ENCODE measurements at places on chromosomes 5 and 9.

- DNase-seq: no peak
Measured at GRCh38 chr9:14563902-14564624, 129.2 kb downstream of the ZDHHC21 start.

DNA sequence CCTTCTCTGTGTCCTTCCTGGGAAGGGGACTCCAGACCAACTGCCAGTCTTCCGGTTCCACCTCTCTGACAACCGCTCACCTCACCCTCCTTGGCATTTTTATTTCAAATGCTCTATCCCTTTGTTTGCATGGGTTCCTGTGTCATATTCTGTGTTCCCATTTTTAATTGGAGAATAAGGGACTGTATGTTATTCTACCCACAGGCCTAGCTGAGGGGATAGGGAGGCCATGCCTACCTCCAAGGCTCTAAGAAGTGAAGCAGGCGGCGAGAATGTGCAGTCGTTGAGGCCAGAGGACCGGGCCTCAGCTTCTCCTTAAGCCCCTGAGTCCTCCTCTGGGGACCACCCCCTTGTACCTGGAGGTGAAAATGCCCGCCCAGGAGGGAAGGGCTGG lies 936 bp upstream of the WDR5 start:
- DNase-seq: no peak

DNA sequence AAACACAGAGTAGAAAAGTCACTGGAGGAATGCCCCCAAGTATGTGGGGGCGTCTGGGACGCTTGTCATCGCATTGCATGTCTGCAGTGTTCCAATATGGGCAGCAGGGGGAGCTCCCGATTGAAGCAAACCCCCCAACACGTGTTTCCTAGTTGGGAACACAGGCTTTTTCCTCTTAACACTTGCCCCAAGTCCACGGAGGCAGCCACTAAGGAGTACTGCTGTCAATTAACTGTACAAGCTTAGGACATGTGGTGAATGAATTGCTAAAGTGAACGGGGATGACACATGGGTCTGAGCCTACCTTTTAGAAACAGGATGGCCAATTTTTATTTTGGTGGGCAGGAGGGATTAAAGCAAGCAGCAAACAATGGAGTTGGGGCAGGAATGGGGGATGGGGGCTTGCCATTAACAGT lies 2.2 kb downstream of the GABRB2 start:
- peak; percentile 70 for DNase-seq

GRCh38 chr5:87121304-87122150 lies 146.2 kb upstream of the RASA1 start:
- no peak for DNase-seq

DNA sequence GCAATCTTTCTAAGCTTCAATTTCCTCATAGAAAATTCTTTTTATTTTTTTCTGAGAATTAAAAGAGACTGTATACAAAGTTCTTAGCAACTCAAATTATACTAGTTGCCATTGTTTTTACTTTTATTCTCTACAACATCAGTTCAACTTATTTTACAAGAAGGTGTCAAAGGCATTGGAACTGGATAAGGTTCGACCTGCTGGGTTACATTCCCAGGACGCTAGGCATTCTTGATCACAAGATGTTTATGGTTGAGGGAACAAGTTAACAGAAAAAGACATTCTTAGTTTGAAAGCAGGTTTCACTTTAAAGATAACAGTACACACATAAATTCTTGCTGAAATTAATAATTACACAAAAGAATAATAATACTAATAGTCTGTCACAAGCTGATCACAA lies 163.5 kb upstream of the SNX2 start:
- DNase-seq: no peak

DNA sequence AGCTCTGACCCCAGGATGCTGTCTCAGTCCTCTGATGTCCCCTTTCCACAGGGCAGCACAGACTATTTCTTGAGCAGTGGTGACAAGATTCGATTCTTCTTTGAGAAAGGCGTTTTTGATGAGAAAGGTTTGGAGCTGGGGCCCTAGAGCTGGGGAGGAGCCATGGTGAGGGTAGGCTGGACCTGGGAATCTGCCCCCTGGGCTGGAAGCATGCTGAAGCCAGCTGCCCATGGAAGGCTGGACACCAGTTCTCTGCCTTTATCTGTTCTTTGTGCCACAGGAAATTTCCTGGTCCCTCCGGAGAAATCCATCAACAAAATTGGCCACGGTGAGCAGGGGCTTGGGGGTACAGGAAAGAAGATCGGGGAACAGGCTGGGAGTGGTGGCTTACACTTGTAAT lies 12.9 kb downstream of the PHYHD1 start:
- no peak for DNase-seq

GRCh38 chr5:56803025-56803424 lies 12.3 kb upstream of the MAP3K1 start:
- no peak for DNase-seq

- no peak for DNase-seq
Measured at GRCh38 chr5:11955331-11955730, 51.1 kb upstream of the CTNND2 start.

DNA sequence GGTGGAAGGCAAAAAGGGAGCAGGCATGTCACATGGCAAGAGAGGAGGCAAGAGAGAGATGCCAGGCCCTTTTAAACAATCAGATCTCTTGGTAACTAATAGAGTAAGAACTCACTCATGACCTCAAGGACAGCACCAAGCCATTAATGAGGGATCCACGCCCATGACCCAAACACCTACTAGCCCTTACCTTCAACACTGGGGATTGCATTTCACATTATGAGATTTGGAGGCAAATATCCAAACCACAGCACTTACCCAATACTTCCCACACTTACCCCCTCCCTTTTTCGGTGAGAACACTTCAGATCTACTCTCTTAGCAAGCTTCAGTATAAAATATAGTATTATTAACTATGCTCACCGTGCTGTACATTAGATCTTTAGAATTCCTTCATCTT lies 41.9 kb downstream of the ZNF354A start:
- DNase-seq: no peak

- peak; percentile 65 for DNase-seq
Measured at GRCh38 chr5:56264417-56265025, 31.4 kb upstream of the ANKRD55 start.

DNA sequence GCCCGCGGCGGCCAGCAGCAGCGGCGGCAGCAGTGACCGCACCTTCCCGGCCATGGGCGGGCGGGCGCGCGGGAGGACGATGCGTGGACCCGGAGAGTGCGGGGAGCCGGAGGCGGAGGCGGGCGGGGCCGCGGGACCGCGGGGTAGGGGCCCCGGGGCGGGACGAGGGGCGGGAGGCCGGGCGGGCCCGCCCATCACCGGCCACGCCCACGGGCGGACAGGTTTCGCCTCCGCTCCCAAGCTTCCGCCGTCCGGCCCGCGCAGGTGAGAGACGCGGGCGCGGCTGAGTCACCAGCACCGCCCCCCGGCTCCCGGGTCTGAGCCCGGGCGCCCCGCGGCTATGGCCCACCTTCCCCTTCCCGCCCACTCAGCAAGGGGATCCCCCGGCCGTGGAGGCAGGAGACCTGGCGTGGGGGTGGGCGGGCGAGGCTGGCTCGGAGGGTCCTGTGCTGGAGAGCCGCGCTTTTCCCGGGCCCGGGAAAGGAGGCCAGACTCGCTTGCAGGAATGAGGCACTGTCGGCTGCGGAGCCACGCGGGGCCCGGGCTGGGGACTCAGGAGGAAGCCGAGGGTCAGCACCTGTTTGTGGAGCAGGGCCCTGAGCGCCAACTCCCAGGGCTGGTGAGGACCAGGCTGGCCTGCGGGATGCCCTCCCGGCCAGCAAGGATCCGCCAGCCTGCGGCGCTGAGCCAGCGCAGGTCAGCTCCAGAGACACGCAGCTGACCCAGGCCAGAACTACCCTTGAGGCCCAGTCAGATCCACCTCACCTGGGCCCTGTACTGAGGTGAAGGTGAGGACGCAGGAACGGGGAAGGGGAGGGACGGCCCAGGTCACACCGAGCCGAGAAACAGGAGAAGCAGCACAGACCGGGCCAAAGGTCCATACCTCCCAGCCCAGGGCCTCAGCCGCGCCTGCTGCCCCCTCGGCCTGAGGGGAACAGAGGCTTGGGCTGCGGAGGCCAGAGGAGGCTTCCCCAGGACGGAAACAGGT lies at the start of gene ENTPD2:
Gene ENTPD2, minus strand, starts transcription at position 118 of the 988 bp plus-strand sequence. Its CDS starts 64 bp downstream, at position 54.
- peak; percentile 56 for DNase-seq

DNA sequence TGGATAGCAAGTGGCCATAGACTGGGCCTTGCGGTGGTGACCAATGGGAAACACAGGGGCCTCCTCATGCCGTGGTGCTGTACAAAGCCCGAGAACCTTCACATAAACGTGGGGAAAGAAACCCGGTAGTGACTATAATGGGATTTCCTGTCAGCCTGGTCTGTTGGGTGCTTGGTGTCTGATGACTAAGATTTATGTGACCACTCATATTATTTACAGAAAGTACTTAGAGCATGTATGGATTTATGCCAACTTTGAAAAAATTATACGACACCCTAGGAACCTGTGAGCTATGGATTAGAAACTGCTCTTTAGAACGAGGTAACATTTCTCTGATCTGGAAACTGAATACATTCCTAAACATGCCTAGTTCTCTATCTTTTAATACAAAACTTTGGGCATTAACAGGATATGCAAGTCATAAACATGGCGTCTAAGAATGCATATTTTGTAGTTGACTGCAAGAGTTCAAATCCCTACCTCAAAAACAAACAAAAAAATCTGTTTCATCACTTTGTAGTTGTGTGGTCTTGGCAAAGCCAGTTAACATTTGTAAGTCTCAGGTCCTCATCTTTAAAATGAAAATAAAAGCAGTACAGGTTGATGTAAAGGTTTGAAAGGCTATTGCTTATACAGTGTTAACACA lies 85.4 kb downstream of the TMEM167A start:
- no peak for DNase-seq

DNA sequence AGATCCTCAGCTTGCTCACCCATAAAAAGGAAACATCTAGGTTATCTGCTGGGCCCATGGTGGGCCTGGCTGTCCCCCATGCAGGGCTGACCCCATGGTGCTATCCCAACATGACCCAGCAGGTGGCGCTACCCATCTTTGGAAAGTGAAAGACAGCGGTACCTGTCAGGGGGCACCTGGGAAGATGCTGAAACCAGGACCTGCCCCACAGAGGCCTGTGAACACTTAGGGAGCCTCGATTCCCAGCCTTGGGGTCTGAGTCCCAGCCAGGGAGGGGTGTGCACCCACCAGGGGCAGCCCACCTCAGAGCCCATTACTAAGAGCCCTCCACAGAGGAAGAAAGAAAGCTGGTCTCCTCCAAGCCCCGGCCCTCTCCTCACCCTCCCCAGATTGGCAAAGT lies 46.6 kb upstream of the IPPK start:
- DNase-seq: peak; percentile 97

DNA sequence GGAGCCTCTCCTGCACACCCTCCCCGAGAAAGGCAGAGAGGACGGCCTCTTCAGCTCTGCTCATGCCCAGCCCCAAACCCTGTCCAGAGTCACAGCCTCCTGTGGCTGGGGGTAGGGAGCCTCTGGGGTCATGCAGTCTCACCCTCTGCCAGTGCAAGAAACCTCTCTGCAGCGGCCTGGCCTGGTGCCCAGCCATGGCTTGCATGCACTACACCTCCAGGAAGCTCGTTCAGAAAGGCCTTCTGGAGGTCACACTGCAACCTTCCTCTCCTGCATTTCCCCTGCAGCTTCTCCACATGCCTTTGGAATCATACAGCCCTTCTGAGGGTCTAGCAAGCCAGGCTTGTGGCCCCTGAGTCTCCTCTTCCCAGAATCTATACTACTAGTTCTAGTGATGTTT lies 17.9 kb downstream of the CSF1R start:
- DNase-seq: no peak

- DNase-seq: no peak
Measured at GRCh38 chr5:148970228-148970627, 92.6 kb downstream of the SH3TC2 start.

DNA sequence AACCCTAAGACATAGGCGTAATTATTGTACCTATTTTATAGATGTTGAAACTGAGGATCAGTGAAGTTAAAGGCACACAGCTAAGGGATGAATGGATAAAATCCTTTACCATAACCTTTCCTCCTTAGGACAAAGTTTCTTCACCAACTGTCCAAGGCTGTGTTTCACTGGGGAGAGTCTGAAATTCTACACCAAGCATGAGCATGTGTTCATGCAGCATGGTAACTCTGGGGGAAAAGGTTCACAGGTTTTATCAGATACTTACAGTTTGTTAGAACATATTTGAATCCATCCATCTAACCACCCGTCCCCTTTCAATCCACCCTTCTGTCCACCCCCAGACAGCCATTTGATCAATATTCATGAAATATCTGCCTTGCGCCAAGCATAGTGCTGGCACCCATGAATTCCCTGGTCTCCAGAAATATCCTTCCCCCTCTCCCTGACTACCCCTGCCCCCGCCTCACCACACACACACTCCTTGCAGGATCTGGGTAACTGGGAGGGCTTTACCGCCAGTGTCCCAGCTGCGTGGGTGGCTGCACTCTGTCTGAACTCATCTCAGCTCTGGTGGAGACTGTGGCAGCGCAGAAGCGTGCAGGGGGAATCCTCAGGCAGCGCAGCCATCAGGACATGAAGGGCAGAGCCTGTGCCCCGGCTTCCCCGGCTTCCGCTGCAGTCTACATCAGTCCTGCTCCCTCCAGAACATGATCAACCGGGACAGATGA lies 6.3 kb upstream of the KCNIP1 start:
- DNase-seq: no peak

GRCh38 chr9:123996731-123997421 lies 14.7 kb upstream of the LHX2 start:
- peak; percentile 29 for DNase-seq

GRCh38 chr9:71908825-71909224 lies 2.2 kb downstream of the ABHD17B start:
- no peak for DNase-seq

DNA sequence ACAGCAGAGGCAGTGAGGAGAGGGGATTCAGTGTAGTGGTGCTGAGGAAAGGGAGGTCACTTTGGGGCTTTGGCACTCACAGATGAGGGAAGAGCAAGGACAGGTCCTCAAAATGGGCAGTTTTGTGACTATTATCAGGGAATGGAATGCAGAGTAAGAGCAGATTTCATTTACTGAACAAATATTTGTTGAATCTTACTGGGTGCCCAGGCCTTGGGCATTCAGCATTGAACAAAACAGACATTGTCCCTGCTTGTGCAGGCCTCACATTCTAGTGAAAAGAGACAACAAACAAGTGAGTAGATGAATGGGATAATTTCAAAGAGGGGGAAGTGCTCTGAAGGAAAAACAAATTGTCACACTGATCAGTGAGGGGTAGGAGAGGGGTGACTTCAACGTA lies 404.1 kb downstream of the DMRT2 start:
- DNase-seq: no peak

GRCh38 chr9:133977421-133978201 lies 14.5 kb downstream of the VAV2 start:
- DNase-seq: peak; percentile 9

DNA sequence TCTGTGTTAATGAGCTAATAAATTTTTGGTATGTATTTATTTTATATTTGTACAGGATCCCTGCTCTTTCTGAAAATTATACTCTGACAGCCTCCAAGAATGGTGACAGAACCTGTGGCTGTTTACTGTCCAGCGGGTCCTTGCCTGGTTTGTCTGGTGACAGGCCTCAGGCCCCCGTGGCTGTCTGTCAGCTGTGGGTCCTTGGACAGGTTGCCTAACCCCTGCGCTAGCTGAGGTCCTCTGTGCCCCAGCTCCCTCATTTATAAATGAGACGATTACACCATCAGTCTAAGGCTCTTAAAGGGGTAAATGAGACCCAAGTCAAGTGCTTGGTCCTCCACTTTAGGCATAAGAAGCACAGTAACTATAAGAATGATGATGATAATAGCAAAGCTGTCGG lies 125.1 kb upstream of the COL5A1 start:
- DNase-seq: no peak

- no peak for DNase-seq
Measured at GRCh38 chr5:135391116-135391868, 7.7 kb downstream of the MACROH2A1 start.

- DNase-seq: peak; percentile 88
Measured at GRCh38 chr9:99824378-99825171, 2.9 kb downstream of the NR4A3 start.

GRCh38 chr9:131438190-131438589 lies 44.3 kb downstream of the PRRC2B start:
- DNase-seq: no peak

Measured in WTC11 (cell line).